ENCODE measurements at places on chromosomes 12 and 14. TPM values are rescaled to one million over a fixed set of nuclear protein-coding genes. Genes with fewer than 3 reads are reported as not detected.
A peak's percentile ranks its signal among the peaks of the same experiment; 100 is the strongest.

- no peak for DNase-seq
Observed at GRCh38 chr12:131239384-131240094, 285.8 kb downstream of the ADGRD1 start.

- no peak for DNase-seq
Observed at GRCh38 chr12:79420146-79420618, 270.6 kb downstream of the PAWR start.

- DNase-seq = no peak
Observed at GRCh38 chr12:76018111-76018510, 13.5 kb downstream of the PHLDA1 start.

DNA sequence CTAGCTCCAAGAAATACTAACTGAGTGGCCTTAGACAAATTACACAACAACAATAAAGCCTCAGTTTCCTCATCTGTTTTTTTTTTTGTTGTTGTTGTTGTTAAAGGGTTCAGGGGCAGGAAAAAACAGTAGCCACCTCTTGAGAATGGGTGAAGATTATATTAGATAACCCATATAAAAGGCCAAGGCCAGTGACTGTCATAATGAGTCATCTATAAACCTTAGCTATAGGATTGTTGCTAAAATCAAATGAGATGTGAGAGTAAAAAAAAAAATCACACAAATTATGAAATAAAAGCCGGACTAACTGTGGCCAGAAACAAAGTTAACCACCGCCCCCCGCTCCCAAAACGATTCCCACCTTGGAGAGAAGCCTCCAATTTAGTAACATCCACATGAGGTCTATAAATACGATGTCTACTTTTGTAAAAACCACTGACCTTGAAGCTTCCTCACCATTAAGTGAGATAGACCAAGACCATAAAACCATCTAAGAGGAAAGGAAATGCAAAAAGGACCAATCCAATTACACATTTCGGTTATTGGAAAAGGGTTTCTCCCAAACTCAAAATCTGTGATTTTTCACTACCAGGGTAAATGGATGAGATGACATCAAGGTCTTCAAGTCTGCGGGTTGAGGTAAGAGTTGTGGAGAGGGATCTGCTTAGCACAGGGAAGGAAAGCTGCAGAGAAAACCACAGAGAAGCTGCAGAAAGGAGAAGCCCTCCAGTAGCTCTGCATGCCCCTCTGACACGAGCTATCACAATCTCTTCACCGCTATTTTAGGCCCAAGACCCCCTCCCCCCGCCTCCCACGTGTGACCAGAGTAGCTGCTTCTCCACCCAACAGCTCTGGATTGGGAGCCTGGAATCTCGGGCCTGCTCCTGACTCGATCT, 1.0 kb downstream of the NAA25 start:
- no peak for DNase-seq

- DNase-seq = no peak
Observed at GRCh38 chr12:24854908-24855307, 94.0 kb downstream of the BCAT1 start.

DNA sequence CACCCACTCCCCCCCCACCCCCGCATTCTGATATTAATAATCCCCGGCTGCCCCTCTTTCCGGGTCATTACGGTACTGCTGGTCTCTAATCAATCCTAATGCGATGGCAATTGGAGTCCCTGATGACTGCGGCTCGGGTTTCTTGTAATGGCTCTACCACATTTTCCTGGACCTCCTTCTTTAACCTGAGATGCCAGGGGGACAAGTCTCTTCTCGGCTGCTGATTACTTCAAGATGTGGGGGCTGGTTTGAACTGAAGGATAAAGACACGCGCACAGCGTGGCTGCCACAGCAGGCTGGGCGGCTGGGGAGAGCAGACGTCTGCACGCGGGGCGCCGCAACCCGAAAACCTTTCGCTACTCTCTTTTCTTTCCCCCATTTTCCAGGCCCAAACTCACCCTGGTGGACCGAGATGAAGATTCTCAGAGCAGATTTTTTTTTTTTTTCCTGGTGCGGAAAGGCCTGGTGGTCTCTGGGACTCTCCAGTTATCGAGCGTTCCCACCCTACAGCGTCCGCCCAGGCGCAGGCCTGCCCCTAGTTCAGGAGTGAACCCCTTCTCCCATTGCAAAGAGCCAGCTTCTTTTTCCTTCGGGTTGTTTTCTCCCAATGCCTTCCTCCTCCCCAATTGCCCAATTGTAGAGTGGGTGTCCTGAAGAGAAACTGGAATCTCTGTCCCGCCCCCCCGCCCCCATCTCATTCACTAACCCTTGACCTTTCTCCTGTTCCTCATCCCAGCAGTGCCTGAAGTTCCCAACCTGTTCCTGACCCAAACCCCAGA, 6.0 kb upstream of the SIX1 start:
- DNase-seq = no peak

DNA sequence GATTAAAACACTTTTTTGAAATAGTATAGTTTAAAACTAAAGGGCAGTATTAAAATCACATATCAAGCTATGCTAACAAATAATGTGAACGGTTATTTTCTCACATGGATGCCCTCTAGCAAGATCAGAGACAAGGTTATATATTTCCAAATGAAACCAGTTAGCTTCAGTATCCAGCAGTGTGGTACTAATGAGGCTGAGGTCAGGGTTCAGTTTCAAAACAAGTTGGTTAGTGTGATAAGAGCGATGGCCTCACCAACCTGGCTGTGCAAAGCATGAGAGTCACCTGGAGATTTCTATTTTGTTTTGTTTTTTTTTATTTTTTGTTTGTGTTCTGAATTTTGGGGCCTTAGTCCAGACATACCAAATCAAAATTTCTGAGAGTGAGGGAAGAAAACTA, 352.2 kb upstream of the KITLG start:
- DNase-seq = no peak

- no peak for DNase-seq
Observed at GRCh38 chr14:103492156-103492925, 30.3 kb downstream of the CKB start.

- no peak for DNase-seq
Observed at GRCh38 chr14:60656686-60657455, 7.6 kb upstream of the SIX1 start.

GRCh38 chr12:118359541-118359915, 13.2 kb downstream of the TAOK3 start:
- no peak for DNase-seq

- no peak for DNase-seq
Observed at GRCh38 chr12:96606644-96607043, 117.3 kb downstream of the CFAP54 start.

- no peak for DNase-seq
Observed at GRCh38 chr12:107978201-107978600, 150.9 kb upstream of the WSCD2 start.

- peak; percentile 51 for DNase-seq
Observed at GRCh38 chr12:3313675-3314663, 177.0 kb upstream of the PRMT8 start.

Gene PTCSC3
- total RNA-seq = not detected

Gene GPR162
- total RNA-seq = 28.5 TPM

Gene DHRS2
- total RNA-seq = 0.27 TPM

Gene KRT72
- total RNA-seq = not detected

Gene OR6C2
- not detected for total RNA-seq

Gene GLS2
- total RNA-seq = 6.1 TPM

Gene POLE
- total RNA-seq = 55.0 TPM

Gene NINJ2
- 0.82 TPM for total RNA-seq

Gene DDX11
- 36.2 TPM for total RNA-seq

Gene SPIC
- total RNA-seq = not detected
